Body of pancreas (tissue), 4 donors: ENCODE measurements at places on chromosomes 1 and 21. TPM values are rescaled to one million over a fixed set of nuclear protein-coding genes. Genes with fewer than 3 reads are reported as not detected.

GRCh38 chr1:10916991-10917390 is 95.5 kb upstream of the TARDBP start:
- no peak overlapping the region for H3K4me3 ChIP-seq
- no peak for DNase-seq
- no peak overlapping the region for H3K27ac ChIP-seq
- no peaks in the 10 kb centered on the region for H3K36me3 ChIP-seq
- H3K27me3 ChIP-seq: no peaks in the 10 kb centered on the region

DNA sequence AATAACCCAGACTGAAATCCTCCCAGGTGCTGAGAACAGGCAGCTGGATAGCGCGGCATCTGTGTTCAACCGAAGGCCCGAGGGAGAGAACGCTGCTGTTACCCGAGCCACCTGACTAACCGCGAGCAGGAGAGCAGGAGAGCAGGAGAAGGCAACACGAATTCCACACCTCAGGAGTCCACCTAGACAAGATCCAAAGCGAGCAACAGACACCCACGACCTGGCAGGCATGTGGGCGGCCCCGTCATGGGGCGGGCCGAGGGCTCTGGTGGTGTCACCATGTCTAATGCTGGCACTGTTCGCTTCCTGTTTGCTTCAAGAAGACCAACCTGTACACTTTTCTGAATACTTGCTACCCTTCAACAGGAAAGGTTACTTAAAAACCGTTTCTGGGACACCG is 20.9 kb upstream of the SPATC1L start:
- no peak for DNase-seq
- no peaks in the 10 kb centered on the region for H3K27me3 ChIP-seq
- no peaks in the 10 kb centered on the region for H3K4me1 ChIP-seq
- no peak overlapping the region for H3K27ac ChIP-seq

DNA sequence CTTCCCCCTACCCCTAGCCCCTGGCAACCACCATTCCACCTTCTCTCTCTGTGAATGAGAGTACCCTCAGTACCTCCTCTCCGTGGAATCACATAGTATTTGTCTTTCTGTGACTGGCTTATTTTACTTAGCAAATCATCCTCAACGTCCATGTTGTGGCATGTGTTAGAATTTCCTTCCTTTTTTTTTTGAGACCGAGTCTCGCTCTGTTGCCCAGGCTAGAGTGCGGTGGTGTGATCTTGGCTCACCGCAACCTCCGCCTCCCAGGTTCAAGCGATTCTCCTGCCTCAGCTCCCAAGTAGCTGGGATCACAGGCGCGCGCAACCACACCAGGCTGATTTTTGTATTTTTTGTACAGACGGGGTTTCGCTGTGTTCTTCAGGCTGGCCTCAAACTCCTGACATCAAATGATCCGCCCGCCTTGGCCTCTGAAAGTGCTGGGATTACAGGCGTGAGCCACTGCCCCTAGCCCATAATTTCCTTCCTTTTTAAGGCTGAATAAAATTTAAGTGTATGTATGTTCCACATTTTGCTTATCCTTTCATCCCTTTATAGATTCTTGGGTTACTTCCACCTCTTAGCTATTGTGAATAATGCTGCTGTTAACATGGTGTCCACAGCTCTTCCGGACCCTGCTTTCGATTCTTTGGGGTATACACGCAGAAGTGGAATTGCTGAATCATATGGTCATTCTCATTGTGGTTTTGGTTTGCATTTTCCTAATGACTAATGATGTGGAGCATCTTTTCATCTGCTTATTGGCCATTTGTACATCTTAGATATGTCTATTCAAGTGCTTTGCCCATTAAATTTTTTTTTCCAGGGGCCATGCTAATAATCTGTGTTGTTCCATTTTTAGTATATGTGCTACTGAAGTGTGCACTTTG is 32.3 kb downstream of the ERRFI1 start:
- no peaks in the 10 kb centered on the region for H3K4me1 ChIP-seq
- no peaks in the 10 kb centered on the region for H3K36me3 ChIP-seq
- no peak overlapping the region for H3K4me3 ChIP-seq
- DNase-seq: no peak

DNA sequence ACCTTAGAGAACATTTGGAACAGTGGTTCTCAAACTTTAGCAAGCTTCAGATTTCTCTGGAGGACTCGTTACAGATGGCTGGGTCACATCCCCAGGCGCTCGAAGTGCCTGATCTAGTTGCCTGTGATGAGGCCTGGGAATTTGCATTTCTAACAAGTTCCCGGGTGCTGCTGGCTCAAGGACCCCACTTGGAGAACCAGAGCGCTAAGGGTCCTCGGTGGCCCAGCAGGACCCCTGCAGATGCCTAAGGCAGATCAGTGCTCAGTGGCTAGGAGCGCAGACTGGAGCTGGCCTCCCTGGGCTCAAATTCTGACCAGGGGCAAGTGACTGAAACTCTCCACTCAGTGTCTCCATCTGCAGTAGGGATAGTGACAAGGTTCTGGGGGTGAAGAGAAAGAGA is 208.2 kb downstream of the DYRK1A start:
- H3K27me3 ChIP-seq: no peaks in the 10 kb centered on the region
- no peaks in the 10 kb centered on the region for H3K36me3 ChIP-seq
- H3K27ac ChIP-seq: no peak overlapping the region
- H3K4me1 ChIP-seq: no peaks in the 10 kb centered on the region
- DNase-seq: no peak

DNA sequence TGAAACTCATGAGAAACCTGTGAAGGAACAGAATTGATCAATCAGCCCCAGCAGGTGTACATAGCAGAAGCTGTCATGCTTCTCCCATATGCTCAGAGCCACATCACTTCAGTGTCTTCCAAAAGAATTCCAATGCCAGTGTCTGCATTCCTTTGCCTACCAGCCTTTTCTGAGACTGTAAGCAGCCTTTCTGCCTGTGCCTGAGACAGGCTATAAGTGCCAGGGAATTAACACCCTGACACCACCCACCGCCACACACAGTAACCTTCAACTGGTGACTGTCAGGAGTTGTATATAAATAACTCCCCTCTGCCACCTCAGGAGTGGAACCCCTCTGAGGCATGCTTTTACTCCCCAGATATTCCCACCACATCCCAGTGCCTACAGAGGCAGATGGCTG is 38.1 kb upstream of the SLAMF9 start:
- H3K27ac ChIP-seq: no peak overlapping the region
- H3K4me3 ChIP-seq: no peak overlapping the region
- H3K4me1 ChIP-seq: no peaks in the 10 kb centered on the region
- no peaks in the 10 kb centered on the region for H3K27me3 ChIP-seq
- no peak for DNase-seq
- H3K36me3 ChIP-seq: no peaks in the 10 kb centered on the region

- no peaks in the 10 kb centered on the region for H3K27me3 ChIP-seq
- H3K36me3 ChIP-seq: peaks cover 5% of the 10 kb centered on the region
- H3K27ac ChIP-seq: no peak overlapping the region
These were observed 61.3 kb upstream of the SDC3 start for GRCh38 chr1:30969903-30970302.

GRCh38 chr1:28449904-28450303 is 55.9 kb upstream of the RCC1 start:
- H3K4me1 ChIP-seq: no peaks in the 10 kb centered on the region
- H3K27me3 ChIP-seq: no peaks in the 10 kb centered on the region
- no peak overlapping the region for H3K4me3 ChIP-seq
- H3K36me3 ChIP-seq: no peaks in the 10 kb centered on the region
- DNase-seq: no peak

GRCh38 chr1:182715531-182715930 is 31.1 kb upstream of the RGS8 start:
- no peaks in the 10 kb centered on the region for H3K36me3 ChIP-seq
- H3K27me3 ChIP-seq: no peaks in the 10 kb centered on the region
- H3K4me1 ChIP-seq: no peaks in the 10 kb centered on the region
- H3K27ac ChIP-seq: no peak overlapping the region
- H3K4me3 ChIP-seq: no peak overlapping the region
- DNase-seq: no peak

- no peak overlapping the region for H3K4me3 ChIP-seq
- H3K27ac ChIP-seq: no peak overlapping the region
- DNase-seq: no peak
- H3K4me1 ChIP-seq: no peaks in the 10 kb centered on the region
- no peaks in the 10 kb centered on the region for H3K36me3 ChIP-seq
These were observed 32.6 kb upstream of the LAMC1 start for GRCh38 chr1:182990413-182991144.

GRCh38 chr1:18339161-18339560 is 141.6 kb upstream of the KLHDC7A start:
- DNase-seq: no peak
- H3K4me3 ChIP-seq: no peak overlapping the region
- no peak overlapping the region for H3K27ac ChIP-seq

DNA sequence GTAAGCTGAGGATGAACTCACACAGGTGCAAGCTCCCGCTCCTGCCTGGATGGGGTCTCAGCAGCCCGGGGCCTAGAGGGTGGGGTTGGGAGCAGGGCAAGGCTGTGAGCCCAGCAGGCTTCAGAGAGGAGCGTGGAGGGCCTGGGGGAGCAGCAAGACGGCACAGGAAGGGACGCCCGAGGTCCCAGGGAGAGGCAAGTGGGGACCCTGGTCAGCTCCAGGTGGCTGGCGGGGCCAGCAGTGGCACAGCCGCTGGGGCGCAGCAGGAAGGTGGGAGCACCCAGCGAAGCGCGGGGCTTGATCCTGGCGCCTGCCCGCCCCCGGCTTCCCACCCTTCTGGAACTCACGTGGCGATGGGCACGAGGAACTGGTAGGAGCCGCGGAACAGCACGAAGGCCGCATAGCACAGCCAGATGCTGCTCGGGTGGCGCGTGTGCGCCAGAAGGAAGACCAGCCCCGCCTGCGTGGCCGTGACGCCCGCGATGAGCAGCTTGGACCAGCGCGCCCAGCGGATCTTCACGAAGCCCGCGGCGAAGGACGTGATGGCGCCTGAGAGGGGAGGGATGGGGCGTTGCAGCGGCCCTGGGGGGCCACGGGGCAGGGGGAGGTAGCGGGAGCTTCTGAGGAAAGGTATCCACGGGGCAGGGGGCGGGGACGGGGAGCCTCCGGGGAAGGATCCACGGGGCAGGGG is 11.7 kb downstream of the SLC19A1 start:
- H3K36me3 ChIP-seq: no peaks in the 10 kb centered on the region
- no peak overlapping the region for H3K27ac ChIP-seq
- H3K4me3 ChIP-seq: no peak overlapping the region

GRCh38 chr1:218274511-218274910 is 10.6 kb upstream of the RRP15 start:
- no peaks in the 10 kb centered on the region for H3K27me3 ChIP-seq
- no peak overlapping the region for H3K4me3 ChIP-seq
- H3K36me3 ChIP-seq: no peaks in the 10 kb centered on the region
- DNase-seq: no peak

GRCh38 chr1:199585392-199585791 is 442.1 kb upstream of the NR5A2 start:
- H3K27me3 ChIP-seq: no peaks in the 10 kb centered on the region
- no peaks in the 10 kb centered on the region for H3K4me1 ChIP-seq
- H3K27ac ChIP-seq: no peak overlapping the region

DNA sequence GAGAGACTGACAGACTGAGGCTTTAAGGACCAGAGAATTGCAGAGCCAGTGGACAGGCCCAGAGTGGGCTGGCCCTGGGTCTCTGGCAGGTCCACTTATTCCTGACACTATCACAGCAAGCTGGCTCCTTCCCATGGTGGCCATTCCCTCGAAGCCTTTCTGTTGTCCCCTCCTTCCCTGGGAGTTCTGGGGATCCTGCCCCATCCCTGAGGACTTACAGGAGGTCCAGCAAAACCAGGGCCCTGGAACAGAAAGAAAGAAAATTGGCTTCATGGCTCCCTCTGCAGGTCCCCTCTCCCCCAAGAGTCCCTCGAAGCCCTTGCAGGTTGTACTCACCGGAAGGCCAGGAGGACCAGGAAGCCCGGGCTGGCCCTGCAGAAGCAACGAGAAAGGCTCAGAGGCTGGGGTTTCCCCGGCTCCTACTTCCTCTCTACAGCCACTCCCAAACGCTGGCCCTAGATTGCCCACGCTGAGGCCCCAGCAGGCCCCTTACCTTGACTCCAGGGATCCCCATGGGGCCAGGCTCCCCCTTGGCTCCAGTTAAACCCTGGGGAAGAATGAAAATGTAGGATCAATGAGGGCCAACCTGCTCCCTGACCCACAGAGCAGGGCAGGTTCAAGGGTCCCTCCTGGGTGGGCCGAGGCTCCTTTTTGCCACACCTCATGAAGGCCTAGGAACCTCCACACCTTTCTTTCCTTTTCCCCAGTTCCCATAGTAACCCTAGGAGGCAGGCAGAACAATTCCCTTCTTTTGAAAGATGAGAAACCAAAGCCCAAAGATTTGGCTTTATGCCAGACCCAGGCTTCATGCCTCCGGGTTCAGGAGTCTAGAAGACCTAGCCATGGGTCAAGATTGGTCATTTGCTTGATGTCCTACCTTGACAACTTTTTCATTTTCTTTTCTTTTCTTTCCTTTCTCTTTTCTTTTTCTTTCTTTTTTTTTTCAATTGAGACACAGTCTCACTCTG is 4.6 kb downstream of the COL9A2 start:
- H3K4me3 ChIP-seq: no peak overlapping the region
- H3K36me3 ChIP-seq: no peaks in the 10 kb centered on the region
- H3K27me3 ChIP-seq: peaks cover 5% of the 10 kb centered on the region
- DNase-seq: no peak

GRCh38 chr1:112544011-112544688 is 35.4 kb downstream of the WNT2B start:
- H3K4me1 ChIP-seq: no peaks in the 10 kb centered on the region
- H3K4me3 ChIP-seq: no peak overlapping the region
- no peaks in the 10 kb centered on the region for H3K27me3 ChIP-seq
- H3K27ac ChIP-seq: no peak overlapping the region
- no peak for DNase-seq
- H3K36me3 ChIP-seq: no peaks in the 10 kb centered on the region

Gene NOTCH2
- total RNA-seq: 65.9 TPM

Gene SPATA21
- total RNA-seq: not detected

Gene ETV3L
- not detected for total RNA-seq

Gene KMO
- total RNA-seq: 1.3 TPM

Gene TCEA3
- 140 TPM for total RNA-seq

Gene LRRC8C
- total RNA-seq: 4.6 TPM

Gene MEX3A
- total RNA-seq: 0.99 TPM

Gene PCP4L1
- not detected for total RNA-seq

Gene KCNQ4
- 4.0 TPM for total RNA-seq

Gene CCDC30
- total RNA-seq: 8.9 TPM

Gene KCNJ9
- total RNA-seq: not detected

Gene LORICRIN
- not detected for total RNA-seq
